ENCODE measurements at places on chromosomes 3 and 15.

DNA sequence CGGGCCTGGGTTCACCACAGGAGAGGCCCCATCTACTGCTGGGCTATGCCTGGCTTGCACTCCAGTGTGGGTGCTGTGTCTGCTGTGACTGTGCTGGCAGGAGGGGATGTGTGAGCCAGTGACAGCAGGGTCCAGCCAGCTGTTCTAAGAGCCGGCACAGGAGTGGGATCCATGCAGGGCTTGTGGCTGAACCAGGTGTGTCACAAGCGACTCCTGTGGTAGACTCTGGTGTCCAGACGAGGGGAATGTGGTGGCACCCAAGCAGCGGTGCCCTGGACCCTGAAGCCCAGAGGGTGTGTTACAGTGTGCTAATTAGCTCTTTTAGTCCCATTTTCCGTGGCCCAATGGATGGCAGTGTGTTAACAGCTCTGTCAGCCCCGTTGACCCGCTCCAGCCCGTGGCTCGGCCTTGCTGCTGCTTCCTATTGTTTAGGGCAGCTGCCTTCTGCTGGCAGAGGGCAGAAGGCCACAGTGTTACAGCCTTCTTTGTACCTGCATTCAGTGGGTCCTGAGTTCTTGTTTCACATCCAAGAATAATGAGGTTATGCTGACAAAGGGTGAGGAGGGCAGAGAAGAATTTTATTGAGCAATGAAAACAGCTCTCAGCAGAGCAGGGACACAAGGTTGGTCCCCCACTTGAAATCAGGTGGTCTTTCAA, 78.5 kb upstream of the RNU6-1 start:
- no peak for DNase-seq

GRCh38 chr15:58489289-58490085, 57.7 kb downstream of the LIPC start:
- DNase-seq = no peak

GRCh38 chr3:172148702-172149565, 109.6 kb downstream of the FNDC3B start:
- DNase-seq = no peak

GRCh38 chr3:30790150-30790549, 104.3 kb downstream of the GADL1 start:
- DNase-seq = no peak

- DNase-seq = no peak
These were observed 36.1 kb upstream of the XIRP1 start for GRCh38 chr3:39228496-39228895.
